NCI-H2081 treated with DMSO at 0.1 percent for 48 hours (cell line): ENCODE measurements at places on chromosomes 6 and 20.

DNA sequence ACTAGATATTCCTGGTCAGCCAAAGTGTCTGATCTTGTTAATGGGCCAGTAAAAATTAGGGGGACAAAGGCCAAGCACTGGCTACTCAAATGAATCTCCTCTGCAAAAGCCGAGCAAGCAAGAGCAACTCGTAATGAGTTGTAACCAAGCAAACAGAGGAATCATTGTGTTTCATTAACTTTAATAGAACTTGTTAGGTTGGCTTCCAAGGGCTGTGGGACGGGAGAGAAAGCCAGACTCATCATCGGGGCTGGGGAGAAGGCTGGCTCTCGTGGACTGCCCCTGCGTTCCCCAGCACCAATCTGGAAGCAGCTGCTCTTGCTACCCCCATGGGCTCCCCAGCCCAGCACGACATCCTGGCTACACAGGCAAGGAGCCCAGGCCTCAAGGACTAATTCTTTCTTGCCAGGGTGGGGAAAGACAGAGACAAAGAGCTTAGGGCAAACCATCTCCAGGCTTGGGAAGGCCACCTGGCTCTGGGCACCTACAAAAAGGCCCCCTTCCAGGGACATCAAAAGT is 10.5 kb upstream of the SCUBE3 start:
- DNase-seq = no peak

GRCh38 chr6:71126506-71126905 is 162.1 kb upstream of the OGFRL1 start:
- DNase-seq = no peak

- no peak for DNase-seq
These were observed 34.5 kb upstream of the FAM184A start for GRCh38 chr6:119112812-119113530.

- no peak for DNase-seq
These were observed 14.5 kb upstream of the FBXO30 start for GRCh38 chr6:145829102-145829501.

GRCh38 chr20:17889226-17889625 is 79.4 kb downstream of the SNX5 start:
- no peak for DNase-seq

- no peak for DNase-seq
These were observed 14.9 kb downstream of the CST3 start for GRCh38 chr20:23622839-23623343.

GRCh38 chr6:162249907-162250642 is 477.5 kb downstream of the PRKN start:
- no peak for DNase-seq

DNA sequence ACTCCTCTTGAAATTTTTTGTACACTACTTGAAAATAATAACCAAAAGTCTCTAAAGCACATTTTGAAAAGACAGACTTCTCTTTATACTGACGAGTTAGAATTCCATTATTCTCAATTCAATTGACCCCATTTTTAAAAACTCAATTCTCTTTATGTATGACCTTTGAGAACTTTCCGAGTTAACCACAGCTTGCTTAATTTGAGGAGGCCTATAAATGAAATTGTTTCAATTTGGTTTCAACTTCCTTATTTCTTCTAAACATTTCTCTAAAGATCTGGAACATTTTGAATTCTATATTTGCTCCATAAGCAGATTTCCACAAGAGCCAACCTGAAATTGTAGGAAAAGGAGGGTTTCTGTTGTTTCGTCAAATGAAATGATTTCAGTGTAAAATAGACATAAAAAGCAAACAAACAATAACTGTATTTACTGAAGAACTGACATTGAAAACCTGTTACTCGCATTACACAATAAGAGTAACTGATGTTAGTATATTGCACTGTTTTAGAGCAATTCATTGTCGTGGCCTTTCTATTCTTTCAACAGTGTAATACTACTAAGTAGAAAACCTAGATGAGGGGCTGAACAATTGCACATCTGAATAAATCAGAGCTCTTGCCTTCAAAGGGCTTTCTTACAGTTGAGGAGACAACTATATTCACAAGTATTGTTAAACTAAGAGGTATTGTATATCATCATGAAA is 223.6 kb downstream of the HIVEP2 start:
- no peak for DNase-seq

GRCh38 chr20:10225439-10226060 is 6.9 kb downstream of the SNAP25 start:
- DNase-seq = no peak

DNA sequence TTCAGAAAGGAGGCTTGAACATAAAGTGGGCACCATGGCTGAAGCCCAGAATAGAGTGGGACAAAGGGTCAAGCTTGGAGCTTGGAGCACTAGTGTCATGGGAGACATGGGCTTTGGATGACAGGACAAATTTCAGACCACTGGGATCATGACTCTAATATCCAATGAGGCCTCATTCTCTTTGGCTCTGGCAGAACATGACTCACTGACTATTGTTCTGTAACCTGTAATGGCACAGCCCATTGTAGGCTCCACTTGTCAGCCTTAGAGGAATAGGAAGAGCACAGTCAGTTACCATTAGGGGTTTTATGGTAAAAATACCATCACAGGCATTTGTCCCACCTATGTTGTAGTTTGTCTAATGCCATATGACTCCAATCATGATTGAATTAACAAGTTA is 34.0 kb upstream of the MMS22L start:
- DNase-seq = no peak

DNA sequence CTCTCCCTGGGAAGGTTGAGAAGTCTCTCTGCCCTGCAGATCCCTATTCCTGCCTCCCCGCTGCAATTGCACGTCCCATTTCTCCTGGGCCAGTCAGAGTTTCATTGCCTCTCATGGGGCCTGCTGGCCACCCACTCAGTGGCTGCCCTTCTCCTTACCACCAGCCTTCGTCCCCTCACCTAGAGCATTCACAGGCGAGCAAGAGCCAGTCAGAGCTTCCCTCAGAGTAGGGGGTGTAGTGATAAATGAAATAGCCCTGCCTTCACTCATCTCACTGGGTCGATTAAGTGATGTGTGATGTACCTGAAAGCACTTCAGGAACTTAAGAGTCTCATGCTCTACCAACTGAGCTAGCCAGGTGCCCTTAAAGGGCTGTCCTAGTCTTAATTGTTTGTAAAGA is 52.0 kb upstream of the FANCE start:
- no peak for DNase-seq

DNA sequence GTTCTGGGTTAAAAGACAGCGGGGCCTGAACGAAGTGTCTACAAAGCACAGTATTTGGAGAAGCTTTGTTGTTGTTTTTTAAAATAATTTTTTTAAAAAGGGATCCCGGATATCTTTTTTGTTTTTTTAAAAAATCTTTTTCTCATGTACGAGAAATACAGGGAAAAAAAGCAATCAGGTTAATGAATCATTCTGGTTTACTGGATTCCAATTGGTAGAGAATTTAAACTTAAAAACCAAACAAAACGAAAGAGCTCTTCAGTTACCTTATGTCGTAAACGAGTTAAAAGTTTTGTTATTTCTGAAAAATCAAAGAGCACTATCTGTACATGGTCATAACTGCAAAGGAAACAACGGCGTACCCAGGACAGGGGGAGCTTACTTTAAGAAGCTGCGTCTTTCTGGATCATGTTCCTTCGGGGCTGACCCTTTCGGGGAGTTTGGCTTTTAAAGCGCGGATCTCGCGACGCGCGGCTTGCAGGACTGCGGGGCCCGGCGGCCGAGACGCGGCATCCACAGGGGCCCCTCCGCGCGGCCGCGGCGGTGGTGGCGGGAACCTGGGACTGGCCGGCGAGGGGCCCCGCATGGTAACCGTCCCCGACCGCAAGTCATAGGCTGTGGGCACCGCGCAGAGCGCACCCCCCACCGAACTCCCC is 927 bp downstream of the IL20RA start:
- DNase-seq = no peak

DNA sequence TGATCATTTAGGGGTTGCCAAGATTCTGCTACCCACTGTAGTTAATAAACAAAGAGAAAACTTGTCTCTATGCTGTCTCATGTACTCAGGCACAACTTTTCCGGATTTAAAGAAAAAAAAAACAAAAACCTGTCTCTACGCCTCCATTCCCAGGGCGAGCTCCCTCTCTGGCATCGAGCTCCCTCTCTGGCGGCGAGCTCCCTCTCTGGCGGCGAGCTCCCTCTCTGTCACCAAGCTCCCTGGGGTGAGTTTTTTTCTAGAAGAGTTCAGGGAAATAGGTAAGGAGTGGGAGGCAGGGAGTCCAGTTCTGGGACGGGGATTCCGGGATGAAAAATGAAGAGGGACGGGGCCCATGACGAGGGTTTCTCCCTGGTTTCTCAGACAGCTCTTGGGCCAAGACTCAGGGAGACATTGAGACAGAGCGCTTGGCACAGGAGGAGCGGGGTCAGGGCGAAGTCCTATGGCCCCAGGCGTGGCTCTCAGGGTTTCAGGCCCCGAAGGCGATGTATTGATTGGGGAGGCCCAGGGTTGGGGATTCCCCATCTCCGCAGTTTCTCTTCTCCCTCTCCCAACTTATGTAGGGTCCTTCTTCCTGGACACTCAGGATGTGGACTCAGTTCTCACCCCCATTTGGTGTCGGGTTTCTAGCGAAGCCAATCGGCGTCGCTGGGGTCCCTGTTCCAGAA is 16.5 kb upstream of the HLA-A start:
- no peak for DNase-seq

DNA sequence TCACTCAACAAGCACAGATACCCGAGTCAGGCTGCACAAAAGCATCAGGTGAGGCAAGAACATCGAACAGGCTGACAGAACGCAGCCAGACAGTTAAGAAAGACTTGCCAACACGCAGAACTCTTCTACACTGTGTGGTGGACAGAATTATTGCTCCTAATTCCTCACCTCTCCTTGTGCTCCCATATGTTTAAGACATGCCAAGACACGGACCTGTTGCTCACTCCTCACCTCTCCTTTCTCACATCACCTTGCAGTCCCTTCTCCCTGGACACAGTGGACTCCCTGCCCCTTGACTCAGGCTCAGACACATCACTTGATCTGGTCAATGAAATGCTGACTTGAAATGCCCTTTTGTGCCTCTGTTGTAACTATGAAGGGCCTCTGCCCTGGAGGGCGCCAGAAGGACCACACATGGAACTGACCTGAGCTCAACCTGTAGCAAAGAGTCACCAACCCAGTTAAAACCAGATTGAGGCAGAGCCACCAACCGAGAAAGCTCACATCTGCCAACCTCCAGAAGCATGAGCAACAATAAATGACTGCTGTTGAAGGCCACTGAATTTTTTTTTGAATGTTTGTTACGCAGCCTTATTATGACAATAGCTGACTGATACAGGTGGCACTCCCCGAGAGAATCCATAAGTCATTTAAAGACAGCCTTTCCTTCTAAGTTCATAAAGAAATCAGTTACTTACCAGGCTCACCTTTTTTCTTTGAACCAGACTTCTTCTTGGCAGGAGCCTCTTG is 24.0 kb downstream of the RRBP1 start:
- DNase-seq = no peak

DNA sequence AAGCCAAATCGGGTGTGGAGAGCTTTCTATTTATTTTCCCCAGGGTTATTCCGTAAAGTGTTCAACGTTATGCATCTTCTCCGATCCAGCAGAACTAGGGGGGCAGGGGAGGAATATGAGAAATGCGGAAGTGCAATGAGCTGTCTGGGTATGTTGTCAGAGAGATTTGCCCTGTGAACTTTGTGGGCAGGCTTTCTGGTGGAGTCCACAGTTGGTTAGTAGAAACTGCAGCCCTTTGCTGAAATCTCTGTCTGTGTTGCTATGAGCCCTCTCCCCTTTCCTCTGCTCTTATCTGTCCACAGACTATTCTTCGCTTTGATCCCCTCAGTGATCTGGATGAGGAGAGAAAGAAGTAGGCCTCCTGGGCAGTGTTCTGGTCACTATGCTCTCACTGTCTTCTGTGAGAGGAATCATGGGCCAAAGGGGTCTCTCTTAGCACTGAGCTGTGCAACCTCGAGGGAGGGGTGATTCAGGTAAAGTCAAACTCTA is 158.9 kb upstream of the FUT9 start:
- no peak for DNase-seq

GRCh38 chr6:99022039-99022609 is 74.4 kb upstream of the FBXL4 start:
- DNase-seq = no peak

- DNase-seq = no peak
These were observed 19.1 kb upstream of the FOXC1 start for GRCh38 chr6:1590580-1590979.

GRCh38 chr6:44456070-44456965 is 68.8 kb downstream of the CDC5L start:
- no peak for DNase-seq

- DNase-seq = no peak
These were observed 263.5 kb downstream of the TMEM242 start for GRCh38 chr6:157059781-157060180.

- no peak for DNase-seq
These were observed 232.8 kb downstream of the RNGTT start for GRCh38 chr6:88730611-88731011.

GRCh38 chr6:138817799-138818198 is 21.9 kb downstream of the ECT2L start:
- DNase-seq = peak; percentile 34

DNA sequence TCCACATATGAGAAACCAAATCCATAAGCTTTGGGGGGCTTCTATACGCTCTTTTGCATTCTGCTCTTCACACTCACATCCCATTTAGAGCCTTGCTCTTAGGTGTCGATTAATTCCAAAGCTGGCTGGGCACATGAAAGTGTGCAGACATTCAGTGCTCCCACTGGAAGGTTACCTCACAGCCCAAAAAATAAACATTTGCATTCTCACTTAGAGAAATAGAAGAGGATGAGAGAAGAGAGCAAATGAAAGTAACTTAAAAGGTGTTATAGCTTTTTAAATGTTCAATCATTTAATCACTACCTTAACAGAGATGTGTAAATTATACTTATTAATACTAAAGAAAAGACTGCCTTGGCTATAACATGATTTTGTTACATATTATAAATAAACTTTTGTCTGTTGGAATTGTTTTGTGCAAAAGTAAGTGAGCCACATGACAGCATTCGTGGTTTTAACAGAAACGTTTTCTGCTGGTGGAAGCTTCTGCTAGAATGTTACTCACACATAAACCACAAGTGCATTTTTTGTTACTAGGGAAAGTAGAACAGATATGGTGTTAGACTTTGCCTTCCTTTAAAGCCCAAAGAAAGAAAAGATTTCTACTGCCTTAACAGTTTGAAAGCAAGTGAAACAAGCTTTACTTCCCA is 116.7 kb downstream of the SIM1 start:
- DNase-seq = no peak

DNA sequence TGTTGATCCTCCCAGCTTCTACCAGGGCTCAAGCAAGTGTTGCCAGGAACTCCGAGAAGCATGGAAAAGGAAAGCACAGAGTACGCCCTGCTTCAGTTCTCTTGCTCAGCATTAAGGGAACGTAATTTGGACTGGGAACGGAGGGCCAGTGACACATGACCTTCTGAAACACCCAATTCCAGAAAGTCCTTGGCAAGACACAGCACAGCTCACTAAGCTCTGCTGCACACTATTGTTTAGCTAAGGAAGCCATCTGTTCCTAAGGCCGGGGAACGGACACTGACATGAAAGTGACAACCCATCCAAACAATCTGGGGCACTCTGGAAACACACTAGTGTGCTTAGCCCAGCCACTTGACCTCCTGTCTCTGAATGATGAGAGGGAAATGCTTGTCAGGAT is 56.9 kb upstream of the NXT1 start:
- no peak for DNase-seq
